Nephron progenitor cell (in vitro differentiated cells): ENCODE measurements at places on chromosomes 5 and 9.

DNA sequence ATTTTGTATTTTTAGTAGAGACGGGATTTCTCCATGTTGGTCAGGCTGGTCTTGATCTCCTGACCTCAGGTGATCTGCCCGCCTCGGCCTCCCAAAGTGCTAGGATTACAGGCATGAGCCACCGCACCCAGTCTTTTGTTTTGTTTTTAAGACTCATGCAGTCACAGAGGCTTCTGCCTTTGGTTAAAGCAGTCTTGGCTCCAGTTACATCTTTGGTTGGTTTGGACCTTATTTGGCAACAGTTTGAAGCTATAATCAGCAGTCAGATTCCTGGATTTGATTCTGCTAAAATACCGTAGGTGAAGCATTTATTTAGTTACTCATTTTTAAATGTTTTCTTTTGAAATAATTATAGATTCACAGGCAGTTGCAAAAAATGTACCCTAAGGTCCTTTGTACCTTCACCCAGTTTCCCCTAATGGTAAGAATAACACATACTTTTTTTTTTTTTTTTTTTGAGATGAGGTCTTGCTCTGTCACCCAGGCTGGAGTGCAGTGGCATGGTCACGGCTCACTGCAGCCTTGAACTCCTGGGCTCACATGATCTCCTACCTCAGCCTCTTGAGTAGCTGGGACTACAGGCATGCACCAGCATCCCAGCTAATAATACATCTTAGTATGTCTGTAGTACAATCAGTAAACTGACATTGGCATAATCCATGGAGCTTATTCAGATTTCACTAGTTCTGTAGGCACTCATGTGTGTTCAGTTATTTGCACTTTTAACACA is 15.7 kb downstream of the USP20 start:
- no peak for DNase-seq

GRCh38 chr5:147645197-147645596 is 135.3 kb upstream of the DPYSL3 start:
- no peak for DNase-seq

- DNase-seq, result no peak
Measured at GRCh38 chr5:124669956-124670721, 76.3 kb downstream of the ZNF608 start.

- peak; percentile 18 for DNase-seq
Measured at GRCh38 chr5:146624179-146624578, 108.2 kb upstream of the GPR151 start.
